ENCODE measurements at places on chromosomes 2 and 18.

- no peak for DNase-seq
Measured at GRCh38 chr2:227788561-227789018, 25.1 kb upstream of the CCL20 start.

DNA sequence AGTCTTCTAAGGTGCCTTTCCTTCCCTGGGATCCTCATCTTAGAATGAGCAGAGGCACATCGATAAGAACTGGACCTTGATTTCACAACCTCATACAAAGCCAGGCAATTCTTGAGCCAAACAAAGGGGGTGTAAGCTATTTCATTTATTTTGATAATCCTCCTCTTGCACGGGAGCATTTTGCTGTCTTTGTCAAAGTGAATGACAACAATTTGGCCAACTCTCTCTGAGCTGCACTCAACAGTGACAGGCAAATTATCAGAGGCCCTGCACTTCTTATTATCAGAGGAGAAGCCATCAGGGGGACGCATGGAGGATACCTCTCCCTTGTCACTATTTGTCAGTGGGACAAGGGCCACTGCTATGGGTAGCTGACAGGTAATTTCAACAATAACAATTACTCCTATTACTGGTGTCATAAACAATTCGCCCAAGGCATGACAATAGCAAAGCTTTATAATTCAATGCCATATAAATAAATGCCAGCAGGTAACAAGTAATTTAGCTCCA lies 260.4 kb downstream of the MEIS1 start:
- no peak for DNase-seq

DNA sequence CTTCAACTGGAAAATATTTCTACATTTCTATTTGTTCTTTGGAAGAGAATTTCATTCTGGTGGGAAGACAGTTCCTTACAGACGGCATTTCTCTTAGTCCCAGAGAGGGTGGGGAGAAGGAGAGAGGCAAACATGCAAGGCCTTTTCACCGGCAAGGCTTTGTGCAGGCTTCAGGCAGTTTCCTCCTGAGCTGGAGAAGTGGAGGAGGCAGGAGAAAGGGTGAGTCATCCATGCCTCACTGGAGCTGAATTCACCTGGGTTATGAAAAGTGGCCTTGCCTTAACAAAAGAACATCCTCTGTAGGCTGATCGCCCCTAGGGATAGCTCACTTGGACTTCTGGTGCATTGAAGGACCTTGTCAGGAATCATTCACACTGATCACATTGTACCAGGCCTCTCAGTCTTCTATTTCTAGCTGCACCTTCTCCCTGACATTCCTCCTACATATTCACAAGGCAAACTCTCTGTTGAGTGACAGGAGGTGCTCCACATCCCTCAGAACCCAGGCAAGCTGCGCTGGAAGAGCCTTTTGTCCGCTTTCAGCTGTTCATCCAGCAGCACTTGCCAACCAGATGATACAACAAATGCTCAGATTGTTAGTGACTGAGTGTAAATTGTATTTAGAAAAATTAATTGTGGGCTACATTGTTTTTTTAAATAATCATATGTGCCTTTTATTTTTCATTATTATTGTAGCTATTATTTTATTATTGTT lies 796.1 kb downstream of the DCDC2C start:
- no peak for DNase-seq

DNA sequence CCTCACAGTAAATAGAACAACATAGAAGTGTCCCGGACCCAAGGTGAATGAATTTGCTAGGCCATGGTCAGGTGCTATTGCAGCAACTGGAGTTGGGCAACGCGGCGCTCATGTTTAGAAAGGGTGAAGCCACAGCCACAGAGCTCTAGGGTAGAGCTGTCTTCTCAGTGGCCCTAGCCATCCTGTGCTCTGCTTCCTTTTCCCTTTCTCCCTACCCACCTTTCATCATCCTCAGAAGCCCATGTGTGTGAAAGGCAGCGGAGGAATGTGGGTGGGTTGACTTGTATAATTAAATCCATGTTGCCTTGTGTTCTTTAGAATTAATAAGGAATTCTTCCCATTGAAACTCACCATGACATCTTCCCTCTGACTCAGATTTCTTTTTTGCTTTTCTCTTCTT lies 336.7 kb downstream of the OSR1 start:
- no peak for DNase-seq

GRCh38 chr2:196670342-196670741 lies 30.8 kb downstream of the CCDC150 start:
- DNase-seq = no peak

GRCh38 chr2:161586517-161587167 lies 37.6 kb upstream of the SLC4A10 start:
- peak; percentile 36 for DNase-seq

- DNase-seq = no peak
Measured at GRCh38 chr2:168397629-168398028, 58.4 kb upstream of the CERS6 start.

GRCh38 chr2:233116946-233117345 lies 56.8 kb downstream of the INPP5D start:
- DNase-seq = no peak

- DNase-seq = no peak
Measured at GRCh38 chr18:27894746-27895145, 282.2 kb downstream of the CDH2 start.

GRCh38 chr18:10081492-10081891 lies 167.7 kb downstream of the VAPA start:
- DNase-seq = no peak

GRCh38 chr18:26480897-26481795 lies 67.2 kb downstream of the KCTD1 start:
- DNase-seq = no peak

GRCh38 chr2:121017396-121017795 lies 267.6 kb downstream of the TFCP2L1 start:
- no peak for DNase-seq

DNA sequence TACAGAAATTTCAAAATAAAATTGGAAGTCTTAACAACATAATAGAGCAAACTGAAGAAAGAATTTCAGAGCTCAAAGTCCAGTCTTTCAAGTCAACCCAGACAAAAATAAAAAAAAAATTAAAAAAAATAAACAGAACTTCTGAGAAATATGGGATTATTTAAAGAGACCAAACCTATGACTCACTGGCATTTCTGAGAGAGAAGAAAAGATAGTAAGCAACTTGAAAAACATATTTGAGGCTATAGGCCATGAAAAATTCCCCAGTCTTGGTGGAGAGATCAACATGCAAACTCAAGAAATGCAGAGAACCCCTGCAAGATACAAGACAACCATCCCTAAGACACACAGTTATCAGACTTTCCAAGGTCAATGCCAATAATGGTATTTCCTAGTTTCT lies 167.4 kb downstream of the RNF144A start:
- no peak for DNase-seq

DNA sequence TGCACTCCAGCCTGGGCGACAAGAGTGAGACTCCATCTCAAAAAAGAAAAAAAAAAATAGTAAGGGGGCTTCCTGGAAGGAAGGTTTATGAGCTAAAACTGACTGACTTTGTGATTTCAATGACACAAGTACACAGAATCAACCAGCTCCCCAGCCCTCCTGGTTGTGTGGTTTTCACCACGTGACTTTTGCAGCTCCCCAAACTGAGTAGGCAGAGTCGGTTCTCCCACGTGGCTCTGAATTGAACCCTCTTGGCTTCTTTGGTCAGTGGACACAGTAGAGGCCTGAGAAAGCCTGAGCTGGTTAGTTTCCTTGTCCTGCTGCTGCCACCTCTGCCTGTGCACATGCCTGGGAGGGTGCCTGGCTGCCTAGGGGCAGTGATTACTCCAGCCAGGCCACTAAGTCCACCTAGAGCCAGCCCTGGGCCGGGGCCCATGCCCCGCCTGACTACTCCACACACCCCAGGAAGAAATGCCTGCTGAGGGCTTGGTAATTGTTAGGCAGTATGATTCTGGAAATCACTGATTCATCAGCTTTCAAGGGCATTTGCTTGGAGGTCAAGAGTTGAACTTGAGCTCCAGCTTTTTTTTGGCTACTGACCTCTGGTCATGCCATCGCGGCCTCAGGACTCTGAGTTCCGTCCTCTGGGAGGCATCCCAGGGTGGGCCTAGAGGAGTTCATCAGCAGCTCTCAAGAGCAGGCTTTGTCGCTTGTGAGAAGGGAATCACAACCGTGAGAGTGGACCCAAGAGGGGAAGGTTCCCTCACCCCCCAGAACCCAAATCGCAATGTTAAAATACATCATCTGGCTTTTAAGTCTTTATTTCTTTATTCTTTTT lies 431.9 kb upstream of the HS6ST1 start:
- DNase-seq = peak; percentile 54

- no peak for DNase-seq
Measured at GRCh38 chr2:182481676-182482075, 54.8 kb upstream of the PDE1A start.

DNA sequence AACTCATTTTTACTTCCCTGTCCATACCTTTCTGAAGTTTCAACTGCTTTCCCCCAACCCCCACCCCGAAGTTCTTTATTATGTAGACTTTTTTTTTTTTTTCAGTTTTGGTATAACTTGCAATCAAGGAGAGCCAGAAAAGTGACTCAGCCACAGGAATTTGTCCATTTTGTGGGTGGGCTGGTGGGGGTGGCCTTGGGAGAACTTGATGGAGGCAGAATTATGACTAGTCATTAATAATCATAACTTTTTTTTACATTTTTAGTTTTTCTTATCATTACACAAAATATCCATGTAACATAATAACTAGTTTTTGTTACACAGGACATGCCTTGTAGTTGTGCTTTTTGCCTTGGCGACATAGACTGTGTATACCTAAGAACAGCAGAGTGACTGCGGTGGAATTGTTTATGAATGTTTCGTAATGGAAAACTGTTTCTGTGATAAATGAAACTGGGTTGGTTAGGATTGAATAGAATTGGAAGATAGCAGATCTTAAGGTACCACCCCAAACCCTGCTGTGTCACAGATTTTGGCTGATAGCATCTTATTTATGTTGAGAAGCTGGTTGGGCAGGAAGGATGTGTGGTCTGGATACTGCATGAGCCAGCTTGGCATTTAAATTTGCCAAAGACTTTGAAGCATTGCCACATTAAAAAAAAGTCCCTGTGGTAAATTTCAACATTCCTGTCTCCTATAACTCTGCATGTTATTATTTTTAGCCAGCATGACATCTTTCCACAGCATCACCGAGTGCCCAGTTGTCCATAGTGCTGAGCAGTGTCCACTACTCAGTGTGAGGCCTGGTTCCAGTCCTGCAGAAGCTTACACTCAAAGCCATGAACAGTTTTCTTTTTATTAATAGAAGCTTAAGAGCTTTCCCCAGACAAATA lies 30.7 kb downstream of the LYPD6B start:
- peak; percentile 88 for DNase-seq

DNA sequence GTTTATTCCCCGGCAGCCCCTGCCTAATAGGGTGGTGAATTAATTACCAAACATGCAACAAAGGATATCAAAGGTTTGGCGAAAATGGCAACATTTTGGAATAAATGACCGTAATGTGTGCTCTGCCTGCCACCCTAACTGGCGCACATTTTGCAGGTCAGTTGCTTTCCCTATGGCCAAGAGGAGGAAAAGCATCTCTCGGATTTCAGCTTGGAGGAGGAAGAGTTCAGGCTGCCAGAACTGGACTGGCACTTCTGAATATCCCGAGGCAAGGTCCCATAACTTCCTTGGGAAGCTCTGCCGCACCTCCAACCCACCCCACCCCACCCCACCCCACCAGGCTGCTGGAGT lies 37.1 kb downstream of the SLC25A52 start:
- DNase-seq = no peak

DNA sequence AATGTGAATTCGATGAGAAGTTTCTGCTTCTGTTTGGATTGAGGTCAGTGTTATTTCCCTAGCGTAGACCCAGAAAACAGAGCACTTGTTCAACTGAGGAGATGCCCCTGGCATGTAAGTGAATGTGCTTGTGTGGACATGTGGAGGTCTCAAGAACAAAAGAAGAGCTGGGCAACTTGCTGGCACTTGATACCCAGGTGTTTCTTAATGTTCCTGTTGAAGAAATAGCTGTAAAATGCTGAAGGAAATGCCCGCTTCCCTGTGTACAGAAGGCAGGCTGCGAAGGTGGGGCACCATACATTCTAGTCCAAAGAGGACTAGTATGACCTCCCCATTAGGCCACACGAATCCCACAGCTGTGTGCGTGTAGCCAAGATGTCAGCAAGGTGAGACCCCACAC lies 9.8 kb upstream of the LBH start:
- DNase-seq = no peak

DNA sequence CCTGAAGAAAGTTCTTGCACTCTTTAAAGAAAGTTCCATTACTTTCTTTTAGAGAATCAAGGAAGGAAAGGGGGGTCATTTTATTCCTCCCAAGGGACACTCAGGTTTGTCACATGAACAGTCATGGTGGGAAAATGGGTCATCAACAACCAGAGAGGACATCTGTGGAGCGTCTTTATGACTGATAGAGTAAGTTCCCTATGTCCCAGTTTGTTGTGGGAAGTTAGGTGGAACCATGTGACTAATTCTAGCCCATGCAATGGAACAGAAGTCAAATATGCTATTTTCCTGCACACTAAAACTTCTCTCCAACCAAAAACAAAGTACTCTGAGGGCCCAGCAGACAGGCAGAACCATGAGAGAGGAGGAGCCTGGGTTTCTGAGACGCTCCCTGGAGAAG lies 165.6 kb upstream of the SERTAD2 start:
- peak; percentile 40 for DNase-seq

- DNase-seq = no peak
Measured at GRCh38 chr2:142142595-142142994, 11.8 kb upstream of the LRP1B start.

DNA sequence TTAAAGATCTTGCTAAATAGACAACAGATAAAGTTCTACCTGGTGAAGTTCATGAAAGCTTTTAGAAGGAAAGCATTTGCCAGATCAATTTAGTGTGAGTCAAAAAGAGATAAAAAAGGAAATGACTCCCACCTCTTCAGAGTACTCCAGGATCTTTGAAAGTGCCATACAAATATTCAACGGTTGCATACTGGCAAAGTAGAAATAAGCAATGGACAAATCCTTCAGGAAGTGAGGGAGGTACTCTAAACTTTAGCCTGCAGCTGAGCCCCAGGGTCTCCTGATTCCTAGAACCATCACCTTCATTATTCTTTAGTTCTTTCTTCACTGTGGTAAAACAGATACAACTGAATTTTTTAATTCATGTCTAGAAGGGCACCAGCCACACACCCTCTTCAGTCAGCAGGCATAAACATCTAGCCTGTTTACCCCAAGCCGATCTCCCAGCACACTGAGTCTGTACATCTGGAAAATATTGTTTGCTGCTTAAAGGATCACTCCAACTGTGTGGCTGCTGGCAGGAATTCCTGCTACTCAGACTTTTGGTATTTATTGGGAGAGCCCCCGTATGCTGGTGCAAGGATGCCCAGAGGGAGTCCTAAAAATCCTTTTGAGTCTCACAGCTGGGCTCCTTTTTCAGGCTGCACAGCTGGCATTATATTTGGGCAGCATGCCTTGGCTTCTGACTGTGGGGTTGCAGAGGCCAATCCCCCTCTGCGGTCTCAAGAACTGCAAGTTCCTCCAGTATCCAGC lies 72.3 kb upstream of the SESTD1 start:
- DNase-seq = no peak

GRCh38 chr2:59232394-59233165 lies 991.5 kb upstream of the FANCL start:
- peak; percentile 4 for DNase-seq

DNA sequence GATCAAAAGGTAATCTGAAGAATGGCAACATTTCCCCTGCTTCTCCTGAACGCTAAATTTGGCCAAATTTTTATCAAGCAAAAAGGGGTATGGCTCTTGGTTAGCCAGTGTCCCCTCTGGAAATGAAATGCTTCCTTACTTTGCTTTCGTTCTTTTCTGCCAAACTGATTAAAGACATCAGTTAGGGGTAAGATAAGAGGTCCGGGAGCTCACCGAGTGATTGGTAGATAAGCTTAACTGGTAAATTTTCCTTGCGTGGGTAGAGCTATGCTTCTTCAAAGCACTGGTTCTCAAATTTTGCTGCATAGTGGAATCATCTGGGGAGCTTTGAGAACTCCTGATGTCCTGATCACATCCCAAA lies 62.7 kb upstream of the MAPRE2 start:
- DNase-seq = no peak
